ENCODE measurements at places on chromosomes 3 and 15.

DNA sequence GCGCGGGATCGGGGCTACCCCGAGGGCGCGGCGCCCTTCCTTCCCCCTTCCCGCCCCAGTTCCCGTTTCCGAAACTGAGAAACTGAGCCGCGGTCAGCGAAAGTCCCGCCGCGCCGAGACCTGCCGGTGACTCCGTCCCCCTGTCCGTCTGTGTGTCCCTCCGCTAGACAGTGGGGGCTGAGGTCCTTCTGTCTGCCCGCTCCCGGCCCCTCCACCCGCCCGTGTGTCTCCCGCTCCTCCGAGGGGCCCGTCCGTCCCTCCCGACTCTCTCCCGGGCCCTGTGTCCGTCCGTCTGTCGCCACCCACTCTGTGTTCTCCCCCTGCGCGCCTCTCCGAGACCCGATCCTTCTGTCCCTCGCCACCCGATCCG lies 426 bp downstream of the PRKCD start:
- no peak for DNase-seq

GRCh38 chr15:92886042-92886537 lies 14.0 kb upstream of the CHD2 start:
- DNase-seq, result no peak

GRCh38 chr15:45089712-45090373 lies 24.1 kb downstream of the DUOX2 start:
- DNase-seq, result no peak

GRCh38 chr3:165193366-165194254 lies 2.6 kb downstream of the SLITRK3 start:
- no peak for DNase-seq

DNA sequence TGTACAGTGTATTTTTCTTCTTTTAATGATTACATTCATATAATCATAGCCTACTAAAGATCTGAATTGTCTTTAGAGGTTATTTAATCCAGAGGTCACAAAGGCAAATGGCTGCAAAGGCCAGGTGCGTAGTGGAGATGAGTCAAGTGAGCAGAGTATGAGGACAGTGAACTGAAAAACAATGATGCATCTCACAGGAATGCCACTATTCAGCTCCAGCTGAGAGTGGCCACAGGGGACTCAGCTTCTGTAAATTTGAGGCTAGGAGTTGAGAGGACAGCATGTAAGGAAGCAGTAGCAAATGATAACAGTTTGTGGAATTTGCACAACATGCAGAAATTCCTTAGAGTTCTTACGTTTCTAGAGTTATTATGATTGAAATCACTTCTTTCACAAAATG lies 50.4 kb downstream of the COL6A5 start:
- DNase-seq, result no peak

DNA sequence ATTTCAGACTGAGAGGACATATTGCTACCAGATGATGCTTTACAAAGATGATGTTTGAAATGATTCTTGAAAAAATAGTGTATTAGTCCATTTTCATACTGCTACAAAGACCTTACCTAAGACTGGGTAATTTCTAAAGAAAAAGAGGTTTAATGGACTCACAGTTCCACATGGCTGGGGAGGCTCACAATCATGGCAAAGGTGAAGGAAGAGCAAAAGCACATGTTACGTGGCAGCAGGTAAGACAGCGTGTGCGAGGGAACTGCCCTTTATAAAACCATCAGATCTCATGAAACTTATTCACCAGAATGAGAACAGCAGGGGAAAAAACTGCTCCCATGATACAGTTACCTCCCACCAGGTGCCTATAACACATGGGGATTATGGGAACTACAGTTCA lies 658.4 kb upstream of the CFAP20DC start:
- no peak for DNase-seq

- DNase-seq, result no peak
These were observed 101.6 kb upstream of the LPP start for GRCh38 chr3:188052169-188053035.

All from stimulated activated CD4-positive, alpha-beta T cell treated with anti-CD3 and anti-CD28 coated beads, TNF-alpha, amount 100 ng/mL, for 24 hours (primary cell).